ENCODE measurements at places on chromosomes 3 and 15.
A peak's percentile ranks its signal among the peaks of the same experiment; 100 is the strongest.

- no peak for DNase-seq
Measured at GRCh38 chr3:189262746-189263145, 91.0 kb downstream of the TPRG1 start.

DNA sequence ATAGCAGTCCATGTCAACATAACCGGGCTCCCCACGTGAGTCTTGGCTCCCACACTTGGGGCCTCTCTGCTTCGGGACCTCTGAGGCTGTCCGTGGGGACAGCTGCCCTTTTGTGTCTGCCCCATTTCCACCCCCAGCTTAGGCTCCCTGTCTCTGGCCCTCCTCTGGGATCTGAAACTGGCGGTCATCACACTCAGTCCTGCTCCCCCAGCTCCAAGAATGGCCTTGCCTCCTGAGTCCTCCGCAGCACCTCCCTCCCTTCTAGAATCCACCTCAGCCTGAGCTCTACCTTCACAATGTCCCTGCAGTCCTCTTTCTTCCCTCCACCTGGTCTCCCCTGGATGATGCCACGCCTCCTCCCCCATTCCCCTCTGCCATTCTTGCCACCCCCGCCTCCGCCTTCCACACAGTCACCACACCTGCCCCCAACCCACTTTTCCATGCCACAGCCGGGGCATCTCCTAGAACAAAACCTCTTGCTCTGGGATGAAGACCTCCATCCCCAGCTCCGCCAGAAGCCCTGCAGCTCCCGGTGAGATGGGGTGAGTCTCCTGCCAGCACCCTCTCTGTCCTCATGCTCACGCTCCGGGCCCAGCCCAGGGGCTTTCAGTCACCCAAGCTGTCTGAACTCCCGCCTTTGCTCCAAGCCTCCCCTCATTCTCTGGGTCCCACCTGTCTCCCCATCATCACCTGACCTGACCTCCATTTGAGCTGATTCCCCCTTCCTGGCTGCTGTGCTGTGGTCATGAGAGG, 7.0 kb upstream of the ZXDC start:
- no peak for DNase-seq

DNA sequence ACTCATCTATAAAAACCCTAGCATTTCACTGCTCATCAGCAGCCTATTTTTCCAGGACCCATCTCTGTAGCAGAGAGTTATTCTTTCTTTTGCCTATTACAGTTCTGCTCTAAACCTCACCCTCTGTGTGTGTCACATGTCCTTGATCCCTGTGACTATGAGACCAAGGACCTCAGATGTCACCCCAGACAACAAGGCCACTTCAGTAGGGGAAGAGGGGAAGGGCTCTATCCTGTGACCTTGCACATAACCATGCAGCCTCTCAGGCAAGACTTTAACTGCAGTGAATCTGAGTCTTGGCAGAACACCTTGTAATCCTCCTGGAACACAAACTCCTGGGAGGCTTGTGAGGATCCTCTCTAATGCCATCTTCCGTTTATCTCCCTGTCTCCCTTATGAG, 4.4 kb upstream of the ZNF589 start:
- DNase-seq, result no peak

- DNase-seq, result no peak
Measured at GRCh38 chr15:83078712-83079111, 11.7 kb upstream of the BTBD1 start.

DNA sequence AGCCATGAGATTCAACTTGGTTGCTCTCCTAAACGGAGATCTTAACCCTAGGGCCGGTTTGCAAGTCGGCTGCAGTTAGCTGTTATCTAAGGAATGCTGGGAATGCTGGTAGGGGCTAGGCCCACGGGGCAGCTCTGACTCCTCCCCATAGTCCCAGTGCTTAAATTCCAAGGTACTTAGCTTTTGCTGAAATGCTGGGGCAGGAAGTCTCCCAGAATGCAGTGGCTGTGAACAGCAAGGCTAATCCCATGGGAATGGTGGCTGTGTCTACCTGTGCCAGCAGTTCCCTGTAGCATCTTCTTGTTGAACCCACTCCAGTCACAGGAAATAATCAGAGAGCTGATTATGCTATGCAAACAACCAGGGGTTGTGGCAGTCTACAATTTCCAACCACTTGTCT, 102.5 kb upstream of the TJP1 start:
- peak; percentile 90 for DNase-seq

DNA sequence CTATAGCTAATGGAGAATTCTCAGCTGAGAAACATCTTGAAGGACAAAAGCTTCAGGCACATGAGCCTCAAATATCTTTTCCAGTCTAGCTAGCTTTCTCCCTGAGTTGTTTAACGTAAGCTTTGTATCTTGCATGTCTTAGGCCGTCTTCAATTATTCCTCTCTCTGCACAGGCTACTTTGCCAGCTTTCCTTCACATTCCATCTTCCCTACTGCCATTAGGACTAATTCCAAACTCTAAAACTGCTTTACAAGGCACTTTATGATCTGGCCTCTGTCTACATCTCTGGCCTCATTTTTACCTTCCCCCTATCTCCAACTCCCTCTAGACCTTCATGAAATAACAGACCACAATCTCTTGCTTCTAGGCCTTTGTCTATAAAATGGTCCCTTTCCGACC, 171.4 kb downstream of the GREM1 start:
- DNase-seq, result no peak

DNA sequence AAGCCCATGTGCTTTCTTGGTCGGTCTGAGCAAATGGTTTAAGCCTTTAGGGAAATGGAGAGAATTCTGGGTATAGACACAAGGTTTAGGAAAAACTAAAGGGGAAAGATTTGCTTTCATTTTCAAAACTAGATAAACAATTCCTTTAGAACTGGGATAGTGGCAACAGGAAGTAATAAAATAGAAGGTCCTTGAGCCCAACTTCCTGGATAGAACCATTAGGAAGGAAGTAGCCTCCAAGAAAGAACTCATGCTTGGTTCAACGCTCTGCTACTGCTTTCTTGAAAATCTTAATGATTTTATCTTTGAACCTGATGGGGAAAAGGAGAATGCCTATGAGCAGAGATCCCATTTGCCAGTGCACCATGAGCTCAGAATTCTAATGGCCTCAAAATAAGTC, 147.0 kb upstream of the THRB start:
- no peak for DNase-seq

- no peak for DNase-seq
Measured at GRCh38 chr15:100215031-100215842, 126.5 kb downstream of the ADAMTS17 start.

DNA sequence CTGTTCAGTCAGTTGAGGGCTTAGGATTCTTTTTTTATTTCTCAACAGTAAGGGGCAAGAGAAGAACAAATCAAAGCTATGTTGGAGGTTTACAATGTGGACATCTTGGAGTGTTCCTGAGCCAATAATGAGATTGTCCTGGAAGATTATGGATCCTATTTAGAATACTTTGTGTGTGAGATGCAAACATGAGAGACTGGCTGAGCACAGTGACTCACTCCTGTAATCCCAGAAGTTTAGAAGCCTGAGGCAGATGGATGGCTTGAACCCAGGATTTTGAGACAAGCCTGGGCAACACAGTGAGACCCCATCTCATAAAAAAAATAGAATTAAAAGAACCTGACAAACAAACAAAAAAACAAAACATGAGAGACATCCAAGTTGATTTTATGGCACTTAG, 351.6 kb downstream of the GAP43 start:
- DNase-seq, result no peak

GRCh38 chr15:53955396-53955795, 22.8 kb upstream of the UNC13C start:
- DNase-seq, result no peak

DNA sequence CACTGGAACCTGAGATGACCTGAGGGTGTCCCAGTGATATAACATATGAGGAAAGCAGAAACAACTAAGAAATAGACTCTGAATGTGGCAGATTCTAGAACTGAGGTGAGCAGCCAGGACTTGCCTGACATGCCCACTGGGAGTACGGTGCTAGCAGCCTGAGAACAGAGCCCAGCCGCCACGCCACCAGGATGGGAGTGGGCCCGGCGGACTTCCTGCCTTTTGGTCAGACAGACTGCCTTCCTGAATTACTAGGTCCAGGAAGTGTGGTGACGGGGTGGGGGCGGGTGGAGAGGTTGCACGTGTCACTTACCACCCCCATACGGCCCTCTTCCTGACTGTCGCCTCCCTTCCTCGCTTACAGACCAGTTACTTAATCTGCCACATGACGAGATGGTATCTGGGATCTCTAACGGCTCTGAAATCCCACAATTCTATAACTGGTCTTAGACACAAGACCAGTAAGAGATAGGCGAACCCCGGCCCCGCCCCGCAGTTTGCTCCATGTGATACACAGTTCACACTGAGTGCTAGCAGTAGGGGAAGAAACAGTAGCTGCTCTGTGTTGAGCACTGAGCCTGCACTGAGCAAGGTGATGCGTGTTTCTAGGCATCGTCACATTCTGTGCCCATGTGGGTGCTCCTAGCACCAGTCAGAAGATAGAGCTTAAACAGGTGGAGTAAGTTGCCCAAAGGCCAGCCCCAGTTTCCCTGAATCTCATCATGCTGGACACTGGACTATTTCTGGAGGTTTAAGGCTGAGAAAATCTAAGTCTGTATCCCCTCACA, 95.7 kb downstream of the CPN2 start:
- no peak for DNase-seq

- peak; percentile 71 for DNase-seq
Measured at GRCh38 chr3:152222327-152222726, 46.4 kb upstream of the MBNL1 start.

DNA sequence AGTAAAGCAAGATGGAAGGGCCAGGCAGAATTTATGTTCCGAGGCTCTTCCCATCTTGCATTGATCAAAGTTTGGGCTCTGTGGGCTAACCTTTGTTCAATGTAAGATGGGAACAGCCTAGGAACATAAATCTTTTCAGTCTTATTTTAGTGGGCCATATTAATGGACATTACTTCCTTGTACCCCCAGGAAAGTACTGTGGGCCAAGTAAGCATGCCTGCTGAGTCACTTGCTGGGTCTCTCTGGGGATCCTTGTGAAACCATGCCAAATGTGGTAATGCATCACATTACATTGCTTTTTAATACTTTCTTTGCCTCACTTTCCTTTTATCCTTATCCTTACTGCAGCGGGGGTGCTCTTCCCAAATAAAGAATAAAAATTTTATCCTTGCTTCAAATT, 349.5 kb upstream of the POU1F1 start:
- DNase-seq, result peak; percentile 29

DNA sequence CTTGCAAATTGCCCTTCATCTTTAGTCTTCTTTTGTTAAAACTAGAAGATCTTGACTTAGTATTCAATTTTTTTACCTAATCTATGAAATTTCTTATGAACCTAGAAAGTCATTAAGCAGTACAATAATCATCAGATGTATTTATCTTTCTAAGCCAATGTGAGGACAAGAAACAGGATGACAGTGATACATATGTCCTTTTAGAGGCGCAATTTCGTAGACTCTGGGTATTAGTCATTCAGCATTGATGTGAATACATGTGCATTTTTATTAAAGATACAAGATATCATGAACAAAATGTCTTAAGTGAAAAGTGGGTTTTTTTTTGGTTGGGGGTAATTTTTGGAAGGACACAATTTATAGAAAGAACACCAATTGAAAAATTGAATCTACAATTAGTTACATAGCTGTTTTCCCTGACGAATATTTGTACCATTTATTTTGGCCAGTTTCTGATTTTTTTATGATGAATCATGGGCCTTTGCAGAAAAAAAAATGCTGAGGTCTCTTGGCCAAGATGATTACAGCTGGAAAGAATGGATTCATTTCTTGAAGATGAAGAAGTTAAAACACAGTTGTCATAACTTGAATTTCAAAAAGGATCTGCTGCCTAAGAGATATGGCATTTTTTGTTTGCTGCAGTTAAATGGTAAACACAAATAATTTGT, 48.9 kb upstream of the AGTR1 start:
- peak; percentile 81 for DNase-seq

DNA sequence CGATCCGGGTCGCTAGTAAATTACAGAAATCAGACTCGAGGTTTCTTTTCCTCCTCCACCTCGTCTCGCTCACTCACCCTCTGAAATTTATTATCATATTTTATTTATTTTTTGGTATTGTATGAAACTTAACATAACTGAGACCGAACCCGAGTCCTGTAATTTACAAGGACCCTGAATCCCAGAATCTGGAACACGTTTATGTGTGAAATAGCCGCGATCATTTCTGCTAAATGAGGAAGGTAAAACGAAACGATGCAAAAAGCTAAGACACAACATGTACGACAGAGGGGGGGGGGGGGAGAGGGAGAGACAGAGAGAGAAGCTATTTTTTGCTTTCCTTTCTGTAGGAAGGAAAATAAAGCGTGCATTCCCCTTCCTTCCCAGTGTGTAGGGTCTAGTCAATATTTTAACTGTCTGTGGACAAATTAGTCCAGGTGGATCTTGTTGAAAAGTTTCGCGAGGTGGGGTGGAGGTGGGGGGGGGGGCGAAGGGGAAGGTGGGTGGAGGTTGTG, 1.6 kb downstream of the BBX start:
- DNase-seq, result no peak

- DNase-seq, result no peak
Measured at GRCh38 chr3:127329631-127330285, 41.9 kb upstream of the PRR20G start.

DNA sequence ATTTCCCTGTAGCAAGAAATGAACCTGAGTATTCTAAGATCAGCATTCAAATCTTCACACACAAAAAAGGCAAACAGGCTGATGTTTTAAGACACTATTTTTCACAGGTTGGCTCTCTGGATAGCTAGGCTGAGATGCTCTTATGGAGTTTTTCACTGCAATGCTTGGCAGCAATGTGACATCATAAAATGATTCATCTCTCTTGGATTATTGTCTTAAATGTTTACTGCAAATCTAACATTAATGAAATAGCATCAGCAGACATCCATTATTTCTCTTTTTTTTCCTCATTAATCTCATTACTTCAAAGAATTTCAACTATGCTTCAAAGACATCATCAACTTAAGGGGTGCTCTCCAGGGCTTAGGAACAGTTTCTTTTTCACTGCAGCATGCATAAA, 23.6 kb upstream of the SSUH2 start:
- peak; percentile 15 for DNase-seq

- DNase-seq, result no peak
Measured at GRCh38 chr3:28250999-28251398, 9.6 kb downstream of the CMC1 start.

DNA sequence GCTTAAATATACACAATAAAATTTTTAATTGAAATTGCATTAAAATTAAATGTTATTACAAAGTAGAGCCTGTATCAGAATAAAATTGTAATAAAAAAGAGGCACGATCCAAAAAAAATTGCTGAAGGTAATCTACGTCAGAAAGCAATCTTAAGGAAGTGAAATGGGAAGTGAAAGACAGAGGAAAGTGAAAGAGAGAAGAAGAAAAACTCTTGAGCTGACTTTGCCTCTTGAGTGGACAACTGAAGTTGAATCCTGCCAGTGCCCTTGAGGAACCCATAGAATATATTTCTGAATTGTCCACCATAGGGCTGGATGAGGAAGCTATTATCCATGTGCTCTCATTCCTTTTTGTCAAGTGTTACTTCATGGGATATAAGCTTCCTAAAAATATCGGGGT, 285.1 kb upstream of the STAC start:
- DNase-seq, result no peak

Measured in ELR (cell line).